ENCODE measurements at places on chromosomes 13 and 19.

- no peak for DNase-seq
Observed at GRCh38 chr13:43331672-43332071, 308.3 kb downstream of the DNAJC15 start.

DNA sequence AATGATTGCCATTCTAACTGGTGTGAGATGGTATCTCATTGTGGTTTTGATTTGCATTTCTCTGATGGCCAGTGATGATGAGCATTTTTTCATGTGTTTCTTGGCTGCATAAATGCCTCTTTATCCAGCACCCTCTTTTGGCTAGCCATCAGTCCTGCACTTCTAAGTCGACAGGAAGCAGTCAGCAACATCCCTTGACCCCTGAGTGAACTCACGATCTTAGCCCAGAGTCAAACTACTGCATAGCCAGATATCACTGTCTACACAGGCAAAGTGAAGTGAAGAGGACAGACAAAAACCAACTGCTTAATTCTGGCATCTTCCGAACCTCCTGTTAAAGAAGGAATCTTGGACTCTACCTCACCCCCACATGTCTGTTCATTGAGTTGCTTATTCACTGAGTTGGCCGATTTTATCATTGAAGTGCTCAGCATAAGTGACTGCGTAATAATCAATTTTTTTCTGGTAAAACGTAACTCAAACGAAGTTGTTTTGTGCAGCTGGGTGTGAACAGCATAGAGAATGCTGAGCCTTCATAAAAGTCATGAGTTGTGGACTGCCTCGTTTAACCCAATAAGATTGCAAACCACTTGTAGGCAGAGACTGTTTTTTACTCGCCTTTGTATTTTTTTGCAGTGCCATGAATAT, 304.2 kb downstream of the COG6 start:
- DNase-seq: no peak

DNA sequence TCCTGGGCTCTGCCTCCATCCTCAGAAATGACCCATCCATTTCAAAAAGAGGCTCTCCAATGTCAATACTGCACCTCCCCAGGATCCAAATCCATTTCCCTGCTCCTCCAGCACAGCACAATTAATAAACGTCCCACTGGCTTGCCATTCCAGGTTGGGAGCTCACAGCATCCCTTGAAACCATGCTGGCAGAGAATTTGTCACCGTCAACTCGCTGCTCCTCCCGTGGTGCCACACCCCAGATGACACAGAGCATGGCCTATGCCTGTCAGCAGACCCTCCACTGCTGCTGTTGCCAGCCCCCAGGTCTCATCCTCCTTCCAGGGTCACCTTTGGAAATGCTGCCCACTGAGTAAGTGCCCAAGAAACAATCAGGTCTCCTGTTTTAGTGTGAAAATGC, 53.0 kb upstream of the UQCRFS1 start:
- DNase-seq: no peak

- no peak for DNase-seq
Observed at GRCh38 chr19:54612428-54612827, 17.9 kb upstream of the LILRB1 start.

- DNase-seq: no peak
Observed at GRCh38 chr13:65343898-65344663, 1886.1 kb downstream of the PCDH9 start.

DNA sequence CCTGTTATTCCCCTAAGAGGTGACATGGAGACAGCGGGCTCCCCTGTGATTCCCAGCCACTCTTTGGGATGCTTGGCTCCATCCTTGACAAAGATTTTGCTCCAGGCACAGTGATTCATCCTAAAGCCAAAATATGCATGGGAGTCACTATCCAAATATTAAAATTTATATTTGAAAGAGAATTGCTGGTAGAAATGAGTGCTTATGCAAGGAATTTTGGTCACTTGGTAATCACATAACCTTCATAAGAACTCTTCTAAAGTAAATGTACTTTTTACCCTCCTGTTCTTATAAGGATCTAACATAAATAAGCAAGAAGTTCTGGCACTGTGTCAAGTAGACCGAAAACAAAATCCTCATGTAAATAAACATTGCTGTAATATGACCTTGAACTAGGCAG, 385.8 kb downstream of the ITGBL1 start:
- no peak for DNase-seq

- no peak for DNase-seq
Observed at GRCh38 chr13:62626771-62627170, 1211.1 kb upstream of the PCDH20 start.

GRCh38 chr19:31285744-31286143, 63.5 kb downstream of the TSHZ3 start:
- no peak for DNase-seq

DNA sequence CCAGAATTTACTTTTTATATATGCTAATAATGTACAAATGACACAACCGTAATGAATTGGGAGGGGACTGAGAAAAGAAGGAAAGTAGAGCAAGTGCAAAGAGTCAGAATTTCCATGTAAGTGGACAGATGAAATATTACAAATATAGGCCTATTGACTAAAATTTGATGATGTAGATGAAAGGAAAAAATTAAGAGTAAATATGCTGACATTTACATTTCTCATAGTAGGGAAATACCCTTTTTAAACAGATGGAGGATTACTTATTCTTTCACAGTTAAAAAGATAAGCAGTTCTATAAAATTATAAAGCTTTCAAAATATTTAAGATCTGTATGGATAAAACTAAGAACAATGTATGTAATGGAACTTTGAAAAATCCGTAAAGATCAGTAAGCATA, 185.4 kb downstream of the NBEA start:
- no peak for DNase-seq

DNA sequence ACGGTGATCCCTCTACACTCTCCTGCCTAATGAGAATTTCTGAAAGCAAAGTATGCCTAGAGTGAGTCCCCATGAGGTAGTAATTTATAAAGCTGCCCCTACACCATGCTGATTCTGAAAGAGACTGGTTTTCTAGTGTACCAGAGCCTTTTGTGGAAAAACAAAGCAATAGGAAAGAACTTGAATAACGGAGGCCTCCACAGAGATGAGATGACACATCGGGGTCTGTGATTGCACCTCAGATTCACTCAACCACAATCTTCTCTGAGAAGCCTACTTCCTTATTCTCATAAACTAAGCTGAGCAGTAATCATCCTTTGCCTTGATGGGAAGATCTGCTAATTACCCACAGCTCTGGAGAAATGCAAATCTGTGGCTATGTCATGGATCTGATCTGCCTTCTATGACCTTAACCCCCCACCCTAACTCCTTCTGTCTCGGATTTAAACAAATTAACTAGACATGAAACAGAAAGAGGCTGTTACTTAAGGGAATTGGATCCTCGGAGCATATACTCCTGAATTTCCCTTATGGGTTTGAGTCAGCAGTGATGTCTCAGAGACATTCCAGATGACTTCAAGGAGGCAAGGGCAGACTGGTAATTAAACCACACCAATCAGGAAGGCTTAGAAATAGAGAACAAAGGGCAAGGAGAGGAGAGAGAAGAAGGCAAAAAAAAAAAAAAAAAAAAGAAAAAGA, 128.0 kb downstream of the DCT start:
- no peak for DNase-seq

DNA sequence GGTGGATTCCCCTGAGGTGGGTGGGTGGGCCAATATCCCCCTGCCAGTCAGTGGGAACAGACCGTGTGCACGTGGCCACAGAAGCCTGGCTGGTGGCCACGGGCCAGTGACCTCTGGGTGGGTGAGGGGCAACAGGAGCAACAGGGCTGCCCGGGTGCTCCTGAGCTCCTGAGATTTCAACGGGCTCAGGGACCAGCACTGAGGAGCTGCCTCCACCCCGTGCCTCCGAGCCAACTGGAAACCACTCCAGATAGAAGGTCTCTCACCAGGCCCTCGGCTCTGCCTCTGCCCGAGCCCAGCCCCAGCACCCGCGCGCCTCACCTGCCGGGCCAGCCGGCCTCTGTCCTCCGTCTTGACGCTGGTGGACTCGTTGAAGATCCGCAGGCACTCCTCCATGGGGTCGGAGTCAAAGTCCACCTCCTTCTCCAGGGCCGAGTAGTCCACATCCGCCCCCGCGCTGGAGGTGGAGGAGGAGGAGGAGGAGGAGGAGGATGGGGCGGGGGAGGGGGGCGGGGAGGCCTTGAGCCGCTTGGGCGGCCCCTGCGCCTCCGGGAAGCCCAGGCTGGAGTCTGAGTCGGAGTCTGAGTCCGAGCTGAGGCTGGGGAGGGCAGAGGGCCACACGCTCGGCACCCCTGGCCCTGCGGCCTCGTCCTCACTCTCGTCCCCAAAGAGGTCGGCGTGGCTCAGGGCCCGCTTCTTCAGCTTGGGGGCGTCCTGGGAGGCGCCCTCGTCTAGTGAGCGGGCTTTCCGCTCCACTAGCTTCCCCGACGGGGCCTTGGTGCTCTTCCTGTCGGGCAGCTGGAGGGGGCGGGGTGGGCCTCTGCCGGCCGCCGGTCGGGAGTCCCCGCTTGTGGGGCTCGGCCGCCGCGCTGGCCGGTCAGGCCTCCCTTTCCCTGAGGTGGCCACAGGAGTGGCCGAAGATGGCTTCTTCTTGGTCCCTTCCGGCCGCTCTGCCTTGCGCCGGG, 14.8 kb upstream of the ATP8B3 start:
- no peak for DNase-seq

- DNase-seq: no peak
Observed at GRCh38 chr13:26400545-26400944, 146.6 kb downstream of the CDK8 start.

- DNase-seq: no peak
Observed at GRCh38 chr19:3224346-3225168, at the start of gene CELF5. Gene CELF5 (plus strand): TSS chr19:3224661. CDS start chr19:3224740, 79 bp downstream.

- no peak for DNase-seq
Observed at GRCh38 chr13:84972907-84973306, 826.3 kb downstream of the SLITRK6 start.

- DNase-seq: no peak
Observed at GRCh38 chr13:99093997-99094396, 106.7 kb upstream of the UBAC2 start.

DNA sequence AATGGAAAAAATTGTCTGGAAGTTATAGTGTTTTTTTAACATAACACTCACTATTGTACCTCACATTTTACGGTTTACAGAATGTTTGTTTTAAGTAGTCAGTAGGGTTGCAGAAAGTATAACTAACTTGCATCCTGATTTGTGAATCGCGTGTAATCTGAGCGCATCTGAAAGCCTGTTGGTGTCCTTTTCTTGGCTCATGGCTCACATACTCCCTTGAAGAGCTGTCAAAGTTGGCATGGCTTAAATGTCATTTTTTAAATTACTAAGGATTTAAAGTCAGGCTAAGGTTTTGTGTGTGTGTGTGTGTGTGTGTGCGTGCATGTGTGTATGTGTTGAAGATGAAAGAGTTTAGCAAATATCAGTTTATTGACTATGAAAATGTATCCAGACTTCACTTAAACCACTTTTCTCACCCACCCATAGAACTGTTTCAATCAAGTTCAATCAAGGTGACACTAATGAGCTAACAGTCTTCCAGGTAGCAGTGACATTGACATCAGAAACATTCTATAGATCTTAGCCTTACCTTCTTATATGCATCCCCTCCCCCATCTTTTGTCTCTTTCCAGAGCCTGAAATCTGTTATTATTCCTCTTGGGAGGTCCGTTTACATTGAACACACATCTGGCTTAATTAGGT, 480.4 kb upstream of the SGCG start:
- DNase-seq: no peak

DNA sequence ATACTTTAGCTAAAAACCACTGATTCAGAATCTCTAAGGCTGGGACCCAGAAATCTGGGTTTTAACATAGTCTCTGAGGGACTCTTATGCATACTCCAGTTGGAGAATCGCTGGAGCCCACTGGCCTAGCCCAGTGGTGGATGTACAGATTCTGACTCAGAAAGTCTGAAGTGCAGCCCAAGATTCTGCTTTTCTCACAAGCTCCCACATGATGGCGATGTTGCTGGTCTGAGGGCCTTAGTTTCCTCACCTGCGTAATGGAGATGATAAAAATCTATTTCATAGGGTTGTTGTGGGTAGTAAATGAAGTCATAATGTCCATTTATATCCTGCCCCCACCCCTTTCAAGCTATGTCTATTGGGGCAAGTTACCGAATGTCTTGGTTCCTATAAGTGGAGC, 7.7 kb upstream of the CDADC1 start:
- DNase-seq: no peak

DNA sequence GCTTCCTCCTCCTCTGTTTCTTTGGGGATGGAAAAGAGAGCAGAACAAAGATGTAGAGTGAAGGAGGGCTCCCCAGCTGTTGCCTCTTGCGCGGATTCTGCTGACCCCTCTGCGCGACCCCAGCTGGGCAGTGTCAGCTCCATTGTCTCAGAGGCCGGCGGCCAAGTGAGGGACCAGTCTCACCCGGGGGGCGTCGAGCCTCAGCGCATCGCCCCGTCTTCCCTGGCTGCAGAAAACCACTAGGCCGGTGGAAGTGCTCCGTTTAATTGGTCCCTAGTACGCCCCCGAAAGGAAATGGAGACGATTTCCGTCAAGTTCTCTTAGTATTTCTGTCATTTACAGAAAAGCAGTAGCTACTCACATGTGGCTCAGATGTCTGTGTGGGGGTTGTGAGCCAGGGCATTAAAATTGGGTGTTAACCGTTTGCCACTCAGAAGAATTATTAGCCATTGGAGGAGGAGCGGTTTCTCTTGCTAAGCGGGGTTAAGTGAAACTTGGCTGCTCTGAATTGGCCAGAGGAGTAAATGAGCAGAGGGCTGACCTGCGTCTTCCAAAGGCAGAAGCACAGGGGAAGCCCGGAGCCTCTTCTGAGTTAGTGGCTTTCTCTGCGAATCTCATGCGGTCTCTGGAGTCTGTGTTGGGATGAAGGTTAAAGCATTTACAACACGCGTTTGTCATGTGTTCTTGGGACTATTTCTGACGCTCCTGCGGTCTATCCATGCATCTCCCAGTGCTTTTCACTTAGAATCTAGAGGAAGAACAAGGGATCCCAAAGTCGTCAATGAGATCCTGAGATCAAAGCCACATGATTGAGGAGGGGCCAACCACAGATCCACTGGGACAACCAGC, 132.8 kb upstream of the MYO16 start:
- no peak for DNase-seq

DNA sequence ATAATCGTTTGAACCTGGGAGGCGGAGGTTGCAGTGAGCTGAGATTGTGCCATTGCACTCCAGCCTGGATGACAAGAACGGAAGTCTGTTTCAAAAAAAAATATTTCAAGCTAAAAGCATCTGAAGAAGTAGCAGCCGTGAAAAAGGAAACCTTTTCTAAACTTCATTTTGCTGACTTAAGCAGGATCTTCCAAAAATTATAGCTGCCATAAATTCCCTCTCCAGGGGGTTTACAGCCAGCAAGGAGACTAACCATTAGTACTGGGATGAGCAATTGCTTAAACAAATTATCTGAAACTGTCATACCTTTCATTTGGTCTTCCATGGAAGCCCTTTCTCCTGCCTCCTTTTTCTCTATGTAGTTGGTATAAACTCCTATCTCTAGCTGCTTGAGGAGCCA, 69.9 kb upstream of the TSC22D1 start:
- no peak for DNase-seq

GRCh38 chr13:44879452-44880058, 109.7 kb downstream of the NUFIP1 start:
- DNase-seq: no peak

GRCh38 chr19:18278521-18279265, 2.7 kb downstream of the JUND start:
- DNase-seq: no peak

Measured in HFF-Myc (cell line).